ENCODE measurements at places on chromosomes 6 and 20. TPM values are rescaled to one million over a fixed set of nuclear protein-coding genes. Genes with fewer than 3 reads are reported as not detected.

The RIPK1 gene
- 37.6 TPM for total RNA-seq

DNA sequence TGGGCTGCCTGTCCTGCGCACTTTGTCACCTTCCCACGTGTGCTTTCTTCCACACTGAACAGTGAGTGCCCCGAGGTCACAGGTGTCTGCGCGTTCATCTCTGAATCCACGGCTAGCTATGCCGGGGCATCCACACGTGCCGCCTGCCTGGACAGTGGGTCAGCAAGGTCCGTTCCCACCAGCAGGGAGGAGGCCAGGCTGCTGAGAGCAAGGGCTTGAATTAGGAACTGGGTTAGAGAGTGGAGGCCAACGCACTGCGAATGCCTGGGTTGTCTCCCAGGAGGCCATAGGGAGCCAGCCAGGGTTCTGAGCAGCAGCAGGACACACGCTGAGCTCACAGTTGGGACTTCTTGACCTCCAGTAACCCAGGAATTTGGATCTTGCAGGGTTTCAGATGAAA lies 248.1 kb downstream of the TAF4 start:
- H3K4me1 ChIP-seq: peaks cover 11% of the 10 kb centered on the region
- no peak for DNase-seq
- no peaks in the 10 kb centered on the region for H3K36me3 ChIP-seq
- H3K27me3 ChIP-seq: peaks cover 32% of the 10 kb centered on the region
- H3K27ac ChIP-seq: no peak overlapping the region
- H3K4me3 ChIP-seq: no peak overlapping the region

DNA sequence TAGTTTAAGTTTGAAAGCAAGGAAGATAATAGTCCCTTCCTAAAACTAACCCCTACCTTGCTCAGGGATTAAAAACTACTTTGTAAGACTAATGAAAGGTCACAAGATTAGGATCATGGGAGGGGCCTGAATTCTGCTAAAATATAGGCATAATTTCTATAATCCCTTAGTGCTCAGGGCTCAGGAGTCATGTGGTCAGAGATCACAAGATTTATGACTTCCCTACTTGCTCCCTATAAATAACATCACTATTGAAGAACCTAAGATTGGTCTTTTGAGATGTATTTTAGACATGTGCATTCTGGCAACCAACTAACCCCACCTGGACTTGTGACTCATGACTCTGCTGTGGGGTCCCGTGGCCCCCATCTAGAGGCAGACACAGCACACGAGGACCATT lies 81.1 kb downstream of the STMND1 start:
- no peaks in the 10 kb centered on the region for H3K36me3 ChIP-seq
- H3K27me3 ChIP-seq: no peaks in the 10 kb centered on the region
- DNase-seq: no peak

- DNase-seq: no peak
- no peaks in the 10 kb centered on the region for H3K36me3 ChIP-seq
- H3K27me3 ChIP-seq: peaks cover under 1% of the 10 kb centered on the region
- H3K4me3 ChIP-seq: no peak overlapping the region
- H3K4me1 ChIP-seq: no peaks in the 10 kb centered on the region
Measured at GRCh38 chr20:33910529-33911327, 83.0 kb upstream of the RALY start.

The TSBP1 gene
- total RNA-seq: not detected

GRCh38 chr20:38919683-38920082 lies 6.5 kb upstream of the FAM83D start:
- H3K27me3 ChIP-seq: peaks cover 19% of the 10 kb centered on the region
- H3K4me3 ChIP-seq: no peak overlapping the region
- no peaks in the 10 kb centered on the region for H3K4me1 ChIP-seq
- H3K36me3 ChIP-seq: peaks cover 6% of the 10 kb centered on the region
- no peak for DNase-seq
- H3K27ac ChIP-seq: no peak overlapping the region

DNA sequence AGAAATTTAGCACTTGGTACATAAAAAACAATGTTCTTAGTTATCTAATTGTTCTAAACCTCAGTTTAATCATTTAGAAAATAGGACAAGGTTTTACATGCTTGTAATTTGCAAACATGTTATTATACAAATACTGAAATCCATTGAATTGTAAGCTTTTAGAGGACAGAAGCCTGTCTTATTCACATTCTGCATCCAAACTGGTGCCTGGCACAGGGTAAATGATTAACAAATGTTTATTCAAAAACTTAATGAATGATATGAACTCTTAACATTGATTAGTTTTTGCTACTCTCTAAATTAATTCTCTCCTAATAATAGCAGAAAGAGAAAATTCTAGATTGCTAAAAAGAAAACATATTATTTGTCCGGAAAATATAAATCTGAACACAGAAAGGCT lies 58.4 kb upstream of the MCM9 start:
- no peaks in the 10 kb centered on the region for H3K36me3 ChIP-seq
- H3K27me3 ChIP-seq: no peaks in the 10 kb centered on the region
- no peak for DNase-seq
- H3K4me1 ChIP-seq: no peaks in the 10 kb centered on the region

GRCh38 chr20:5751856-5752255 lies 1.7 kb downstream of the SHLD1 start:
- H3K36me3 ChIP-seq: no peaks in the 10 kb centered on the region
- no peak overlapping the region for H3K27ac ChIP-seq
- DNase-seq: no peak

- H3K27me3 ChIP-seq: no peaks in the 10 kb centered on the region
- no peak overlapping the region for H3K4me3 ChIP-seq
- peaks cover 25% of the 10 kb centered on the region for H3K4me1 ChIP-seq
- no peak for DNase-seq
- H3K27ac ChIP-seq: no peak overlapping the region
- no peaks in the 10 kb centered on the region for H3K36me3 ChIP-seq
Measured at GRCh38 chr6:136547336-136547735, 2.9 kb downstream of the MAP7 start.

DNA sequence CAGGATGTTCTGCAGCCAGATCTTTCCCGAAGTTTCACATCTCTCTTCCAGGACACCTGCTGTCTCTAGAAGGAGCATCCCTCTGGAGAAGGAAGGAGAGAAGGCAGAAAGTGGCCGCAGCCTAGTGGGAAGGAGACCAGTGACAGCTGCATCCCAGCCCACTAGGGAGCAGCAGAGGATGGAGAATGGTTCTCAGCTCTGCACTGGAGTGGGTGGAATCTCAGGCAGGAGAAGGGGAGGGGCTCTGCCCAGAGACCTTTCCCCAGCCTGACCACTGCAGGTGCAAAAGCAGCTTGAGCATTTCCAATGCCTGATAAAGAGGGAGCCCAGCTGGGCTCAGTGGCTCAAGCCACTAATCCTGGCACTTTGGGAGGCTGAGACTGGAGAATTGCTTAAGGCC lies 32.3 kb downstream of the NCR2 start:
- peaks cover 80% of the 10 kb centered on the region for H3K27me3 ChIP-seq
- no peak for DNase-seq
- H3K4me3 ChIP-seq: no peak overlapping the region
- no peaks in the 10 kb centered on the region for H3K36me3 ChIP-seq
- H3K27ac ChIP-seq: no peak overlapping the region

- peaks cover 53% of the 10 kb centered on the region for H3K36me3 ChIP-seq
- no peaks in the 10 kb centered on the region for H3K4me1 ChIP-seq
- no peak overlapping the region for H3K4me3 ChIP-seq
- no peak overlapping the region for H3K27ac ChIP-seq
Measured at GRCh38 chr6:161128680-161129196, 137.2 kb downstream of the MAP3K4 start.

- H3K27me3 ChIP-seq: no peaks in the 10 kb centered on the region
- DNase-seq: no peak
- no peak overlapping the region for H3K4me3 ChIP-seq
- no peaks in the 10 kb centered on the region for H3K36me3 ChIP-seq
- H3K4me1 ChIP-seq: no peaks in the 10 kb centered on the region
- no peak overlapping the region for H3K27ac ChIP-seq
Measured at GRCh38 chr20:52684905-52685304, 287.3 kb upstream of the TSHZ2 start.

- DNase-seq: peak; percentile 13
- H3K27ac ChIP-seq: no peak overlapping the region
- peaks cover 13% of the 10 kb centered on the region for H3K27me3 ChIP-seq
- no peaks in the 10 kb centered on the region for H3K36me3 ChIP-seq
- no peaks in the 10 kb centered on the region for H3K4me1 ChIP-seq
- H3K4me3 ChIP-seq: no peak overlapping the region
Measured at GRCh38 chr20:59809630-59810448, 123.6 kb downstream of the SYCP2 start.

The BHLHE23 gene
- total RNA-seq: not detected

GRCh38 chr6:37555040-37555781 lies 55.5 kb upstream of the CCDC167 start:
- peaks cover 46% of the 10 kb centered on the region for H3K27me3 ChIP-seq
- H3K36me3 ChIP-seq: no peaks in the 10 kb centered on the region
- H3K27ac ChIP-seq: no peak overlapping the region
- no peak overlapping the region for H3K4me3 ChIP-seq

DNA sequence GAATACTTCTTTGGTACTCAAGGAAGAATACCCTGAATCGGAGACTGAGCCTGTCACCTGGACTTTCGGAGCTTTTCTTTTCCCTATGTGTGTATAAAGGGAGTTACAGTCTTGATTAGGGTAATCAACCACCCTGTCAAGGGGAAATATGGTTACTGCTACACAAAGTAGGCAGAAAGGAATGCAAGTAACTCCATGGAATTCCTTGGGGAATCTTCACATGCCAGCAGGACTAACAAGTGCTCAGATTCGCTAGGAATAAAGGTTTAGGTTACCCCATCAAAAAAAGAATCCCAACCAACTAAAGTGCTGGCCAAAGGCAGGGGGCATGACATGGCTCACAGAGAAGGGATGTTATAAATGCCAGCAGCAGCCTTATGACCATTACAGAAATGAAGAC lies 10.4 kb downstream of the KCNS1 start:
- H3K4me3 ChIP-seq: no peak overlapping the region
- DNase-seq: no peak
- H3K27me3 ChIP-seq: no peaks in the 10 kb centered on the region
- peaks cover under 1% of the 10 kb centered on the region for H3K4me1 ChIP-seq
- H3K36me3 ChIP-seq: no peaks in the 10 kb centered on the region

- H3K27me3 ChIP-seq: no peaks in the 10 kb centered on the region
- DNase-seq: no peak
- no peaks in the 10 kb centered on the region for H3K36me3 ChIP-seq
- no peak overlapping the region for H3K4me3 ChIP-seq
Measured at GRCh38 chr6:15574486-15574885, 88.3 kb downstream of the DTNBP1 start.

DNA sequence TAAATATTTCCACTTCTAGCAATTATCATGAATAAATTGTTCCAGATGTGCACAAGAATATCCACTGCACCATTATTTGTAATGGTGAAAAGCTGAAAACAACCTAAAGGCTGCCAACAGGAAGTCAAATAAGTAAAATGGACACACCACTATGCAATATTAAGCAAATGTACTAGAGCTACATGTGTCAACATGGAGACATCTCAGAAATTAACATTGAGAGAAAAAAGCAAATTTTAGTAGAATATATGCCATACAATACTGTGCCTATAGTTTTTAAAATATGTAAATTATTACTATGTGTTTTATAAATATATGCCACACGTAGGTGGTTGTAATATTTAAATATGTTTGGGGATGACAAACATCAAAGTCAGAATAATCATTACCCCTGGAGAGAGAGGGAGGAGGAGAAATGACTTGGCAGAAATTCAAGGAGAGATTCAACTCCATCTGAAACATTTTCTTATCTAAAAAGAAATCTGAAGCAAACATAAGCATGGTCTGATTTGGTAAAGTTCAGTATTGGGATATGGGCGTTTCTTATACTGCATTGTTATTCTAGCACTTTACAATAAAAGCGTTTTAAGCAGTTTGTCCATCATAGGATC lies 475.5 kb downstream of the QKI start:
- no peak overlapping the region for H3K27ac ChIP-seq
- H3K4me3 ChIP-seq: no peak overlapping the region
- H3K4me1 ChIP-seq: no peaks in the 10 kb centered on the region
- no peak for DNase-seq
- no peaks in the 10 kb centered on the region for H3K27me3 ChIP-seq

DNA sequence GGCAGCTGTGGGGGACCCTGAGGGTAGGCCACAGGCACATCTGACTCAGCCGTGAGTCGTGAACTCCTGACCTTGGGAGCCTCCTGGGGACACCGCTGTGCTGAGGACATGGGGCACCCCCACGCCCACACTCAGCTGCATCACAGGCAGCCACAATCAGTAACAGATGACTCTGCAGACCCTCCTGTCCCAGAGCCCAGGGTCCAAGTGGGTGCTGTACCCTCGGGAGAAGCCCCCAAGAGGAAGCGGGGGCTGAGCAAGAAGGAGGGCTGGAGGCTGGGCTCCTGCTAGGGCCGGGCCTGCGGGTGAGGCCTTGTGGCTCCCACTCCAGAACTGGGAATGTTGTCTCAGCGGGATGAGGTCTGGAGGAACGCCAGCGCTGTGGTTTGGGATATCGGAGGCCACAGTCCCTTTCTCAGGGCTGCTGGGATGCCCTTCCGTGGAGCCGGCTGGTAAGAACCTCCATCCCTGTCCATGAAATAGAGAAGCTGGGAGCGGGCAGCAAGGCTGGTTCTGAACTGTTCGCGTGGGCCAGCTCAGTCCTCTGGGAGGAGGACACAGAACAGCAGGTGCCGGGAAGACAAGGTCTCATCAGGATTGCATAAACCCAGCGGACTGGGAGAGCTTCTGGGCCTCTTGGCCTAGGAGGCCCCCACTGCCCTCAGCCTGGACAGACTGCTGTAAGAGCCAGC lies 3.1 kb upstream of the LAMA5 start:
- H3K36me3 ChIP-seq: no peaks in the 10 kb centered on the region
- no peak for DNase-seq
- peak overlapping the region; percentile 31 for H3K27ac ChIP-seq
- H3K27me3 ChIP-seq: peaks cover 24% of the 10 kb centered on the region
- H3K4me3 ChIP-seq: no peak overlapping the region

GRCh38 chr6:135379647-135380046 lies 117.9 kb downstream of the AHI1 start:
- no peak overlapping the region for H3K27ac ChIP-seq
- H3K4me3 ChIP-seq: no peak overlapping the region
- no peaks in the 10 kb centered on the region for H3K27me3 ChIP-seq
- H3K4me1 ChIP-seq: no peaks in the 10 kb centered on the region

The C6orf163 gene
- 10.1 TPM for total RNA-seq

DNA sequence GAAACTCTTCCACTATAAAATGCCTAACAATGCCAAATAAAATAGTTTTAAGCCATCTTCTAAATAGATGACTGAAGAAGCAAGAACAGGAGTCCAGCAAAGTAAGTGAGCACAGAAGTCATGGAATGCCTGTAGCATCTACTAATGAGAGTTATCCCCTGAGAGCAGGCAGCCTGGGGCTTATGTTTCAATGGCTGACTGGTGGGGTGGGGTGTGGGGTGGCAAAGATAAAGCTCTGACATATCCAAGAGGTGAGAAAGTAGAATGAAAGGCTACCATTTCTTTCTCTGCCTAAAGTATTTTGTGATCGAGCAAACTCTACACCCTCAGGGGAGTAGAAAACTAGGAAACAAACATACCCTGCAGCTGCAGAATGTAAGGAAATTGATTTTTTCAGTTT lies 348.8 kb downstream of the TFAP2B start:
- no peak overlapping the region for H3K4me3 ChIP-seq
- H3K27ac ChIP-seq: no peak overlapping the region
- no peaks in the 10 kb centered on the region for H3K27me3 ChIP-seq
- no peak for DNase-seq
- no peaks in the 10 kb centered on the region for H3K4me1 ChIP-seq
- H3K36me3 ChIP-seq: no peaks in the 10 kb centered on the region

- H3K27ac ChIP-seq: no peak overlapping the region
- no peak overlapping the region for H3K4me3 ChIP-seq
- H3K27me3 ChIP-seq: no peaks in the 10 kb centered on the region
- no peaks in the 10 kb centered on the region for H3K36me3 ChIP-seq
- DNase-seq: no peak
- H3K4me1 ChIP-seq: peaks cover 52% of the 10 kb centered on the region
Measured at GRCh38 chr6:37984578-37984977, 165.1 kb downstream of the ZFAND3 start.
